ENCODE measurements at places on chromosomes 1 and 21.
A peak's percentile ranks its signal among the peaks of the same experiment; 100 is the strongest.

- DNase-seq = peak; percentile 42
Measured at GRCh38 chr1:112172294-112172882, 182.9 kb upstream of the KCND3 start.

- no peak for DNase-seq
Measured at GRCh38 chr1:37158113-37158749, 123.9 kb upstream of the GRIK3 start.

- no peak for DNase-seq
Measured at GRCh38 chr1:228669242-228669585, 66.1 kb upstream of the RHOU start.

GRCh38 chr1:157095551-157095950 is 4.1 kb downstream of the ETV3L start:
- DNase-seq = no peak

GRCh38 chr21:28754862-28755261 is 237.8 kb downstream of the LTN1 start:
- no peak for DNase-seq

DNA sequence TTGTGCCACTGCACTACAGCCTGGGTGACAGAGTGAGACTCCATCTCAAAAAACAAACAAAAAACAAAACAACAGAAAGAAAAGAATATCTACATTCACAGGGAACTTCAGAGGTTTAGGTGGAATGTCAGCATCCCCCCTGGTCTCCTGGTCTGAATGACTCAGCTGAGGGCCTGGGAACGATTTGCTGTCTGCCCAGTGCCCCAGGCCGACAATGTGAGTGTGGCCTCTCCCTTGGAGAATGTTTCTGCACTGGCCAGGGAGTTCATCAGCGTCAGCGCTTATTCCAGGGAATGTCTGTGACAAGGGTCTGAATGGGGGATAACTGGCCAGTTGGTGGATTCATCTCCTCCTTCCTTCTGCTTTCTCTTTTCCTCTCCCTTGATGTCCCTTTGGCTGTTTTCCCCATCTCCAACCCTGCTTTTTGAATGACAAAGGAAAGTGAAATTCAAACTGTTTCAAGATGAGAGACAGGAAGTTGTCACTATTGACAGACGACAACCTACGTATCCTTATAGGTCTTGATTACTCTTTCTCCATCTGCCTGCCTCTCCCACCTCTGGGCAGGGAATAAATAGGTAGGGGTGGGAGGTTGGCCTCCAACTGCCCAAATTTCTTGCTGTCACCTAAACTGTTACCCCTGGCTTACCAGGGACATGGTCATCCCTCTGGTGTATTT is 213.1 kb downstream of the HHAT start:
- no peak for DNase-seq

DNA sequence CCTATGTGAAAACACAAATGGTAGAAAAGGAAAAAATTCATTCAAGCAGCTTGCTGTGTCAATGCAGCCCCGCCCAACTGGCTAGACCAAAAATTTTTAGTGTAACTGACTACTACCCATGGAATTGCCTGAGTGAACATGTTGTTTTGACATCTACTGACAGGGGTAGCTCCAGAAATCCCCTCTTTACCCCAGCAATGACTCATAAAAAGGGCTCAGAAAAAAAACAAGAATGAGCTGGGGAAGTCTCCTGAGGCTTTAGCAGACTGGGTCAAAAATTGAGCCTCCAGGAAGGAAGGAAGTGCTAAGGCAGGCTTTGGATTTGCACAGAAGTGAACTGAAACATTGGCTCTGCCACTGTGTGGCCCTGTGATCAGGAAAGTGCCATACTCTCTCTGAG is 24.4 kb upstream of the FGGY start:
- DNase-seq = no peak

GRCh38 chr1:157540160-157540748 is 12.1 kb downstream of the FCRL5 start:
- no peak for DNase-seq

- no peak for DNase-seq
Measured at GRCh38 chr1:10031461-10031860, 1.3 kb upstream of the UBE4B start.

DNA sequence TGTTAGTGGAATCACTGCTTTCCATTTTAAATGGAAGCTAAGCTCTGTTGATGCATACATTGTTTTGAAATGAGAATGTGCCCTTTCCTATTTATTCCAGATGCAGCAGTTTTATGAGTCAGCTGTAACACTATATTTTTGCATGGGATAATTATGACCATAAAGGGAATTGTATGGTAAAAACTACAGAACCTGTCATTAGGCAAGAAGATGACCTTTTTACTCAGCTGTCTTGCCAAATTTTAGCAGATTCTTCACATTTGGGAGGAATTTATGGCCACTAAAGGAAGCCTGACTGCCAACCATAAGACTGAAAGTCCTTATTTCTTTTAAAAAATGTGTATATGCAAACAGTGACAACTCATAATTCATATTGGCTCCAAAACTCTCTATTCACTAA is 356.3 kb upstream of the PRMT6 start:
- DNase-seq = no peak

GRCh38 chr1:147077936-147078605 is 94.2 kb downstream of the PRKAB2 start:
- no peak for DNase-seq

- no peak for DNase-seq
Measured at GRCh38 chr1:9726905-9727595, 75.5 kb downstream of the PIK3CD start.

DNA sequence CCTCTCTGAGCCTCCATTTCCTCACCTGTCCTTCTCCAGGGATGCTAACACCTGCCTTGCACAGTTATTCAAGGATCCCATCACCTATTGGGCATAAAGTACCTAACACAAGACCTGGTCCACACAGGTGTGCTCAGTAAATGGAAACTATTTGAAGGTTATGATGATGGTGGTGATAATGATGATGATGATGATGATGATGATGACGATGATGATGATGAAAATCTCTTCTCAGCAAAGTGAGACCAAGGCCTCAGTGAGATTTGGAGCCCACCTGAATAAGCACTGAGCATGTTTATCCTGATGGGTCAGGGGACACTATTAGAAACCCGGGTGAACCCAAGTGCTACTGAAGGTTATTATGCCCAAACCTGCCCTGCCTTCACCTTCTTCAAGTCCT is 100.7 kb downstream of the DMRTA2 start:
- DNase-seq = no peak

- DNase-seq = no peak
Measured at GRCh38 chr1:229832695-229833094, 206.6 kb downstream of the URB2 start.

- no peak for DNase-seq
Measured at GRCh38 chr1:171864308-171864707, 23.0 kb downstream of the DNM3 start.

- DNase-seq = no peak
Measured at GRCh38 chr21:28639737-28640136, 352.9 kb downstream of the LTN1 start.

GRCh38 chr1:218692808-218693207 is 347.7 kb downstream of the TGFB2 start:
- DNase-seq = no peak

- no peak for DNase-seq
Measured at GRCh38 chr1:205434738-205435137, 12.9 kb upstream of the LEMD1 start.

DNA sequence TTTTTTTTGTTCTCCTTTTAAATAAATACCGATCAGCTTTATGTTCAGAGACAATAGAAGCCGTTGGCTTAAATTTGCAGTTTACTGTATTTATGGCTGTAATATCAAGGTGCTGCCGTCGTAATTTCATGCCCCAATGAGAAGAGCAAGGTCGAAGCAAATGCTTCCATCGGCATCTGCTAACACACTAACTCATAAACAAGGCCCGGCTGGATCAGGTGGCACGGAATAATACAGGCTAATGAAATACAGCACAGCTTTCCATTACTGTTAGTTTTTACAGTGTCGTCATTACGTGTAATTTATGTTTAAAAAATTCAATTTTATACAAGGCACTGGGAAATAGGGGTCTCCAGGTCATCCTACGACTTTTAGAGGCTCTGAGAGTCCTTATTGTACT is 119.0 kb downstream of the PEX14 start:
- DNase-seq = no peak

DNA sequence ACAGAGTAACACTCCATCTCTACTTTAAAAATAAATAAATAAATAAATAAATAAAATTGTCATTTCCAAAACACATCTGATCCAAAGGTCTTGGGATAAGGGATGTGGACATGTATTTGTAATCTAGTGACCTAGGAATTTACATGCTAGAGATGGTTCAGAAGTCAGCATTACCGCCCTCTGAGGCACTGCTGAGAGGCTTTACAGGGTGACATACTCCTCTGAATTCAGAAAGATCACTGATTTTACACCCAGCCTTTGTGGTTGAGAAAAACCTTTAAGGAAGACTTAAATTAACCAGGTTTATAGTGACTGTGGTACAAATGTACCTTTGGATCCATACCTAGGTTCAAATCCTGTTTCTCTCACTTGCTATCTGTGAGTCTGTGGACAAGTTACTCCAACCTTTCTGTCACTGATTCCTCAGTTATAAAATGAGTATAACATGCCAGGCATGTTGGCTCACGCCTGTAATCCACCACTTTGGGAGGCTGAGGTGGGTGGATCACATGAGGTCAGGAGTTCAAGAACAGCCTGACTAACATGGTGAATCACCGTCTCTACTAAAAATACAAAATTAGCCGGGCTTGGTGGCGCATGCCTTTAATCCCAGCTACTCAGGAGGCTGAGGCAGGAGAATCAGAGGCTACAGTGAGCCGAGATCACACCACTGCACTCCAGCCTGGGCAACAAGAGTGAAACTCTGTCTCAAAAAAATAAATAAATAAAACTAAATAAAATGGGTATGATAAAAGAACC is 20.1 kb downstream of the OSBPL9 start:
- no peak for DNase-seq

GRCh38 chr1:178531887-178532286 is 19.0 kb downstream of the TEX35 start:
- DNase-seq = no peak

- no peak for DNase-seq
Measured at GRCh38 chr1:107450899-107451664, 310.2 kb downstream of the NTNG1 start.

GRCh38 chr1:207028884-207029650 is 3.5 kb downstream of the C1orf116 start:
- no peak for DNase-seq

DNA sequence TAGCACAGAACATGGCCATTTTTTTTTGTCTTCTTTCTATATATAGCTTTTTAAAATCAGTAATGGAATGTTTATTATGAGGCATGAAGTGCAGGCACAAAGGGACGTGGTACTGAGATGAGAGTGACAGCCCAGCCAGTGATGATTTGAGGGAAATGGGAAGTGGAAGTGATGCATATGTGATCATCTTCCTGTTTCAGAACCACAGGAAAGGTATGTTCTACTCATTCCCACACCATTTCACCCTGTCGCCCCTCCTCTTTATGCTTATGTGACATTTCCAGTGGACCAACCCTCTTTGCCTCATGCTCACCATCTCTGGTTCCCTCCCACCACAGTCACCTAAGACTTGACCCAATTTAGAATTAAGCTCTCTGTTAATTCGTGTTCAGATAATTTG is 24.3 kb downstream of the PTGS2 start:
- no peak for DNase-seq

GRCh38 chr1:32612189-32612881 is 38.0 kb downstream of the ZBTB8OS start:
- DNase-seq = peak; percentile 60

- DNase-seq = no peak
Measured at GRCh38 chr1:80445033-80445432, 1355.7 kb upstream of the ADGRL2 start.

DNA sequence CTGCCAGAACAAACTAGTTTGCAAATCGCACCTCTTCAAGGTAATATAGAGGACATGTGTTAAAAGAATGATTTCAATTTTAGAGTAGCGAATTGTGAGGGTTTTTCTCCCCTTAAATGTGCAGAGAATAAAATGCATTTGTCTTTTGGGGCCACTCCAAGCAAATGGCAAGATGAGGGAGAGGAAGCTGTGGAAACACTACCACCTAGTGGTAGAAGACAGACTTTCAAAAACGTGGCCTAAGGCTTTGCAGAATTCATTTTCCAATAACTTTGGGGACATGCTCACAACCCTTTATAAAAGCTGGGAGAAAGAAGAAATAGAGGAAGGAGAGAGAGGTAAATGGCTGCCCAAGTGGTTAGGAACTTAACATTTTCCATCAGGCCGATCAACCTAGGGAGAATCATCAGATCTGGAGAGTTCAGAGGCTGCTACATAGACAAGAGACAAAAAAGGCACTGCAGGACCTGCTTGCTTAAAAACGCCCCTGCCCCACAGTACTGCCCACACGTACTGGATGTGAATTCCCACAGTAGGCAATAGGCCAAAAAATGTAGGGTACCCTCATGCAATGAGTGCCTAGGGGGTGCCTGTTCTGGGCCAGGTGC is 15.7 kb upstream of the RCAN1 start:
- no peak for DNase-seq

- DNase-seq = no peak
Measured at GRCh38 chr1:39418236-39418635, 73.2 kb upstream of the BMP8A start.

DNA sequence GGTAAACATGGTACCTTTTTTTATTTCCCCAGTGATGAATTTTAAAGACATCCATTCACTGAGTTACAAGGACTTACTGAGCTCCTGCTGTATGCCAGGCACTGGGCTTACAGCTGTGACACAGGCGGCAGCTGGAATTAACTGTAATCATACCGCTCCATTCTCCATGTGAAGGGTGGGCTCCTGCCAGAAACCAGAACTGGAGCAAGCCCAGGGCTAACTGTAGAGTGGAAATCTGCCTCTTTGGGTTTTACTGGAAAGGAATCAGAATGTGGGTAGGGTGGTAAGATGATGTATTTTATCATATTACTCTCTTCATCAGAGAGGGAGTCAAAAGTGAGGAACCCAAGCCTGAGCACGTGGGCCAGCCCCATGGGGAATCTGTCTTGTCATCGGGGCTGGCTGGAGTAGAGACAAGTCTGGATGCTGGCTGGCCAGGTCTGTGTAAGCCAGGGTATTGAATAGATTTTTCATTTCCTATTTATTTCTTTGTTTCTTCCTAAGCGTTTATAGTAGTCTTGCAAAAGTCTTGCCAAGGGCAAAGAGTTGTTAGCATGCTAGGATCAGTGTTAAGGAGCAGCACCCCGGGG is 21.5 kb downstream of the FGGY start:
- no peak for DNase-seq

GRCh38 chr1:62625415-62625814 is 28.1 kb downstream of the ANGPTL3 start:
- no peak for DNase-seq

All from iPS DF 19.7 (cell line).